T47D (cell line): ENCODE measurements at places on chromosomes 6 and 20.
A peak's percentile ranks its signal among the peaks of the same experiment; 100 is the strongest.

GRCh38 chr6:156808287-156808686 lies 31.1 kb downstream of the ARID1B start:
- no peak for DNase-seq

DNA sequence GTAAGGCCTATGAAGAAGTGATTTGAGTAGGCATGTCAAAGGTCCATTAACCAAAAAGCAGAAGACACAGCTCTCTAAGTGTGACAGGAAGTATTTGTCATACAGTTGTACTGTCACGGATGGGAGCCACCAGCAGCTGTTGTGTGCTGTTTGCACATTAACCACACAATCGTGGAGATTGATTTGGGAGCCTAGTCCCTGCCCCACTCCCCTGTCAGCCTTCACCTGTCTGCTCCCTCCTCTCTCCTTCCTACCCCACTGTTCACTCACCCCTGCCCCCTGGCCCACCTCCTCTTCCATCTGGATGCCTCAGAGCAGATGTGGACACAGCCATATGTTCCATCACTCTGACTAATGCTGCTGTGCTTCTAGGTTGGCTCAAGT lies 124.7 kb upstream of the SPACA1 start:
- DNase-seq: no peak

DNA sequence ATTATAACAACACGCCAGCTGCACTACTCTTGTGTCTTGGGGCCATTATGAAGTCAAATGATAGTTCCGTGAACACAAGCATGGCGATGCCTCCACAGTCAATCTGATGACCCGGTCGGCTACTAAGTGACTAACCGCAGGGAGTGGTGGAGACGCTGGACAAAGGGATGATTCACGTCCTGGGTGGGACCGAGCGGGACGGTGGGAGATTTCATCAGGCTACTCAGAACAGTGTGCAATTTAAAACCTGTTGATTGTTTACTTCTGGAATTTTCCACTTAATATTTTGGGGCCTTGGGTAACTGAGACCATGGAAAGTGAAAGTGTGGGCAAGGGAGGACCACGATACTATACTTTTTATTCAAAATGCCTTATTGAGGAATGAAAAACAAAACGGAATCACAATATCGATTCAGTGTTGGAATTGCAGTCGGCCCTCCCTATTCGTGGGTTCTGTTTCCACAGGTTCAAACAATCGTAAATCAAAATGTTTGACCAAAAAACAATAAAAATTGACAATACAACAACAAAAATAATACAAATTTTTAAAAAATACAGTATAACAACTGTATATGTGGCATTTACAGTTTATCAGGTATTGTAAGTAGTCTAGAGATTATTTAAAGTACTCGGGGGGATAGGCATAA lies 66.5 kb downstream of the MYLK4 start:
- DNase-seq: no peak

- peak; percentile 86 for DNase-seq
These were observed at the start of gene SLC29A1 for GRCh38 chr6:44223319-44224028. TSS of gene SLC29A1 (plus strand) at chr6:44223595. CDS start at chr6:44227314, 3,719 bp downstream.

DNA sequence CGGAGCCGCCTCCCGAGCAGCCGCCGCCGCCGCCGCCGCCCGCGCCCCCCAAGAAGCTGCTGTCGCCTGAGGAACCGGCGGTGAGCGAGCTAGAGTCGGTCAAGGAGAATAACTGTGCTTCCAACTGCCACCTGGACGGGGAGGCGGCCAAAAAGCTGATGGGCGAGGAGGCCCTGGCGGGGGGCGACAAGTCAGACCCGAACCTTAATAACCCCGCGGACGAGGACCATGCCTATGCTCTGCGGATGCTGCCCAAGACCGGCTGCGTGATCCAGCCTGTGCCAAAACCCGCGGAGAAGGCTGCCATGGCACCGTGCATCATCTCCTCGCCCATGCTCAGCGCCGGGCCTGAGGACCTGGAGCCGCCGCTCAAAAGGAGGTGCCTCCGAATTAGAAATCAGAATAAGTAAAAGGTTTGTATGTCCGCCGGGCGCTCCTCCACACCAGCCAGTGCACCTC lies 145.2 kb downstream of the SOBP start:
- DNase-seq: no peak

DNA sequence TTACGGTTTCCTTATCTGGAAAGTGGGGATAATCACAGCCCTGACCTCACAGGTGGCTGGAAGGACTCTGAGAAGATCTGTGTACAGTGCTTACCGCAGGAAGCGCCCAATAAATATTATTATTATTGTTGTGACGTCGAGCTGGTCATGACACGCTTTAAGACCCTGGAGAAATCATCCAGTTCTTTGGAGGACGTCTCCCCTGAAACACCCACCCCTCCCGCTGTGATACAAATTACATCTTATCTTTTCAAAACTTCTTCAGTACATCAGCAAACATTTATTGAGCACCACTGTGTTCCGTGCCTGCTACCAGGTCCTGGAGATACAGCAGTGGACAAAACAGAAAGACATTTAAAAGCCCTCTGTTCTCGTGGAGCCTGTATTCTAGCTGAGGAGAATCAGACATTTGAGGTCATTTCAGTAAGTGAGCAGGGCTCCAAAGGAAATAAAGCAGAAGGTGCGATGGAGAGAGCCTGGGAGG lies 118.7 kb downstream of the CEBPB start:
- DNase-seq: no peak

- no peak for DNase-seq
These were observed 280.6 kb downstream of the KHDC1L start for GRCh38 chr6:72944660-72945059.

GRCh38 chr6:134080171-134080795 lies 27.9 kb upstream of the SLC2A12 start:
- DNase-seq: no peak

DNA sequence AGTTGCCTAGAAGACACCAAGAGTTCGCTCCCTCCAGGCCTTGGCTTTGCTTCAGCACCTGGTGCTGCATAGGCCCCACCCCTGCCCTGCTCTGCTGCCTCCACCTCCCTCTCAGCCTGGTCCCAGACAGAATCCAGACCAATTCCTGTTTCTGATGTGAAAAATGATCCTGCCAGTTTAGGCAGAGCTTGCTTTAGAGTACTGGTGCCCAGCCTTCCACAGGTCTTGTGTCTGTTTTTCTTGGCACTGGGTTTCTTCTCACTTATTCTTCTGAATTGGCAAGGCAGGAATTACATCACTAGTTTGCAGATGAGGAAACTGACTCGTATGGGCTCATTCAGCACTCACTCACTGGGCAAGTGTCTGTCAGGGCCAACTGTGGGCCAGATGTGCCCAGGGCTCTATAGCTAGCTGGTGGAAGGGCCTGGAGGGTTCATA lies 53.0 kb downstream of the HLA-A start:
- DNase-seq: no peak

DNA sequence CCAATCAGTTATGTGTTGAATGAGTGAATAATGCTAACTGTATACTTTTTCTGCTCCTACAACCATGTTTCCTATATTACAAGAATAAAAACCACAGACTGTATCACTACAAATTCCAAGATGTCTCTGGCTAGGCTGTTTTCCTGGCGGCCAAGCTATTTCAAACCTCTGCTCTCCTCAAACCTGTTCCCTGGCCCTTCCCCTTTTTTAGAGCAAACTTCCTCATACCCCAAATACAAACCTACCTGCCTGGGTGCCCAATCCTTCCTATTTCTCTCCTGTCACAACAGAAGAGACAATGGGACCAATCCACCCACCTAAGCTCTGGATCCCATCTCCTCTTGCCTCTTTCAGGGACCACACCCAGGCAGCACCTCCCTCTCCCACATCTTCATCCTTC lies 7.5 kb downstream of the TOMM34 start:
- DNase-seq: peak; percentile 83

GRCh38 chr6:25233226-25233625 lies 45.9 kb upstream of the CARMIL1 start:
- DNase-seq: no peak

- DNase-seq: no peak
These were observed 407.0 kb upstream of the SOX4 start for GRCh38 chr6:21186479-21187055.

- DNase-seq: no peak
These were observed 88.9 kb upstream of the NT5E start for GRCh38 chr6:85360794-85361642.

- no peak for DNase-seq
These were observed 531.1 kb upstream of the CITED2 start for GRCh38 chr6:139905404-139906052.

GRCh38 chr6:15496345-15497131 lies 166.3 kb downstream of the DTNBP1 start:
- DNase-seq: no peak

GRCh38 chr20:14711652-14712051 lies 374.2 kb upstream of the FLRT3 start:
- no peak for DNase-seq

GRCh38 chr6:137339929-137340559 lies 120.9 kb upstream of the IFNGR1 start:
- no peak for DNase-seq

- no peak for DNase-seq
These were observed 10.8 kb upstream of the ARMC2 start for GRCh38 chr6:108837236-108837971.

- no peak for DNase-seq
These were observed 460.2 kb upstream of the BTBD3 start for GRCh38 chr20:11457488-11457887.

DNA sequence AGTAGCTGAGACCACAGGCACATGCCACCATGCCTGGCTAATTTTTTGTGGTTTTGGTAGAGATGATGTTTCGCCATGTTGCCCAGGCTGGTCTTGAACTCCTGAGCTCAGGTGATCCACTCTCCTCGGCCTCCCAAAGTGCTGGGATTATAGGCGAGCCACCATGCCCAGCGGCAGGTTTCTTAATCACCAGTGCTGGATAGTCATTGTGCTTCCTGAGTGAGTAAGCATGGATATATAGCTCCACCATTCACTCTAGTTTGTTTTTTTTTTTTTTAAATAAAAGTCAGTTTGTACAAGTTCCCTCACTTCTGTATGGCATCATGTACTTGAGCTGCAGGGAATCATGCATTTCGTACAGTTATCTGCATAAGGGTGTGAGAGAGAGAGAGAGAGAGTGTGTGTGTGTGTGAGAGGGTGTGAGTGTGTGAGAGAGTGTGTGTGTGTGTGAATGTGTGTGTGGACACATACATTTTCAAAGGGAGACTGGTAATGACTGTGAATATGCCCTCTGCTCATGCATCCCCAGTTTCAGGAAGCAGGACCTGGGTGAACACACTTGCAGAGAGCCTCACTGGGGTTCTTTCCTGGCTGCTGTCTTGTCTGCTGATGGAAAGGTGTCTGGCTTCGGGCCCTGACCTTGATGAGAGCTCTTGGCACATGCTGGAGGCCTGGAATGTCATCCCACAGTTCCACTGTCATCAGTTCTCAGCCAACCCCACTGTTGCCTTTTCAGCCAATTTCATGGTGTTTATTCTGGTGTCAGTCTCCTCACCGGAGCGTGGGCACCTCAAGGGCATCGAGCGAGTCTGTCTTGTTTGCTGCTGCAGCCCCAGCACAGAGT lies 65.0 kb upstream of the XRN2 start:
- no peak for DNase-seq

DNA sequence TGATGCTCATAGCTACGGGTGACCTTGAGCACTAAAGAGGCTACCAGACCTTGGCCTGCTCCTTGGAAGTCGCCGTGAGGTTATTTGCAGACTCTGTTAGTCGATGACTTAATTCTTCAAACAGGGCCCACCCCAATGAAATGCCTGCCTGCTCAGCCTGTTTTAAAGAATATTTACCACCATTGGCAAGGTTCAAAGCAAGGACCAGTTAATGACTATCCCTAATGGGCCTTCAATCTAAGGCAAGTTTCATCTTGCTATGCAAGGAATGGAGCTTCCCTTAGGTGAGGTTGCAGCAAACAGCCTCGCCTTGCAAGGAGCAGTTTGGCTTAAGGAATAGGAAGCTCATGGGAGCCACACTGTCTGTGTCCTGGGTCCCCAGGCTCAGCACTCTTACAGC lies 22.9 kb upstream of the SPO11 start:
- no peak for DNase-seq

DNA sequence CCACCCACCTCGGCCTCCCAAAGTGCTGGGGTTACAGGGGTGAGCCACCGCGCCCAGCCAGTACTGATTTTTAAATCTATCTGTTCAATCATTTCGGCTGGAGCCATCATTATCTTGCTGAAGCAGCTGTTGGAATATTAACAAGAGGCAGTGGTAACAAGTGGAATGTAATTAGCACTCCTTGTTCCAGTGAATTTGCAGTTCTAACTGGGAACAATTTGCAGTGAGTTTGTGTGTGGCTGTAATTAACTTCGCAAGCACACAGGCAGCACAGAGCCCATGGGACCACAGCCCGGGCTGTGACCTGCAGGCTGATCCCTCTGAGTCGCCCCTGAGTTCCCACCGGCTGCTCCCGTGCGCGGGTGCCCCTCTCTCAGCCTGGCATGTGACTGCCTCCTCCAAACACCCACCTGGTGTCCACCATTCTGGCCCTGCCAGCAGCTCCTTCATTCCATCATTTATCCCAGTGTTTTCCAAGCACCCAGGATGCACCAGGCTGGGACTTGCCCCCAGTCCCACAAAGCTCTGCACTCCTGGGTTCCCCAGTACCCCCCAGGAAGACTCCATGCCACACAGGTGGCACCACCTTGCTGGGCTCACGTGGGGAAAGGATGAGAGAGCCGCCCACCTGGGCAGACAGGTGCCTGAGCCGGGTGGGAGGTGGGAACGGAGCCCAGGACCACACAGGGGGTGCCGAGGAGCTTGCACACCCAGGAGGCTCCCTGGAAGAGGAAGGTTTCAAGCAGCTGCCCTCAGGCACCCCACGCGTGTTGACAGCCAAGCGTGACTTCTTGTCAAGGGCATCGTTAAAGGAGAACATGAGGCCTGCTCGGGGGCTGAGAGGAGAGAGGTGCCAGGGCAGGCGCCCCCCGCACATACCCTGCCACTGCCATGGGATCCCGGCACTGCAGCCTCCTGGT lies 75.2 kb downstream of the YTHDF1 start:
- no peak for DNase-seq

DNA sequence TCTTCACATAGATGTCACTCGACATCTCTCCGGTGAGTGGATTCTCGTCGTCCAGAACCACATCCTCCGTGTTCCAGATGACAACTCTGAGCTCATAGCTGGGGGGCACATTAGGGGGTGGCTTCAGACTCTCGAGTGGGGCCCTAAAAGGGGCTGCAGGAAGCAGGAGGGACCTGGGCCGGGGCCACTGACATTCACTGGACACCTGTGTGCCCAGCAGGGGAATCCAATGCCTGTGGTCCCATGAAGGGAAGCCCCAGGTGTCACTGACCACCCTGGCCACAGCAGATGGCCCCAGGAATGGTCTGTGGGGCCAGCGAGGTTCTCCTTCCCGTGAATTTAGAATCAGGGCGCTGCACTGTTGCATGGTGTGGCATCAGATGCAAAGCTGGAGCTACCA lies 18.7 kb downstream of the ERGIC3 start:
- no peak for DNase-seq
